ENCODE measurements at places on chromosomes 13 and 19. TPM values are rescaled to one million over a fixed set of nuclear protein-coding genes. Genes with fewer than 3 reads are reported as not detected.

GRCh38 chr13:100523981-100524386 lies 64.6 kb downstream of the GGACT start:
- DNase-seq = no peak

Gene REEP6
- total RNA-seq = 16.2 TPM

Gene TMTC4
- 8.9 TPM for total RNA-seq

DNA sequence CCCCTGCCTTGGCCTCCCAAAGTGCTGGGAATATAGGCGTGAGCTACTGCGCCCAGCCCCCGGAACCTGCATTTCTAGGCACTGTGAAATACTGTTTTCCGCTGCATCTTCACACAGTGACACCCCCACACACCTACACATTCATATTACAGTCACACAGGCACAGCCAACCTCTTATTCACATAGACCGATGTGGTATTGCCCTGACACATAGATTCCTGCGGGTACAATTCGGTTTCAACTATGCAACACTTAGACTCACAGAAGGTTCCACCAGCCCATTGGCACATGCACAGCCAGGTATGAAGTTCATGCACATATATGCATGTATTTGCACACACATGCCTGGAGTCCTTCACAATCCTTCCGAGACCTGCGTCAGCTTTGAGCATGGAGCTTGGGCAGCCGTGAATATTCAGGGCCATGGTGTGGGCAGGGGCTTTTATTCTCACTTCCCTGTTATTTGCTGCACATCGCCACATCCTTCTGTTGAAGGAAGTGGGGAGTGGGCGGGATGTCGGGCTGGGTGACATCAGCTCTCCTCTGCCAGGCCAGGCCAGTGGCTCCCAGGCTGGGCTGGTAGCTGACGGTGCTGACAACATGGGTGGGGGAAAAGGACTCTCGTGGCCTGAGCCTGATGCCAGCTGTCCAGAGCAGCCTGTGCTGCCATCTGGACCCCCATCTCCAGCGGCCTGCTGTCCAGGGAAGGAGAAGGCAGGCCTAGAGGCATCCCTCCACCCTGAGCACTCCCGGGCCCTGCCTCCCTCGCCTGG lies 5.4 kb upstream of the CDC37 start:
- DNase-seq = no peak

DNA sequence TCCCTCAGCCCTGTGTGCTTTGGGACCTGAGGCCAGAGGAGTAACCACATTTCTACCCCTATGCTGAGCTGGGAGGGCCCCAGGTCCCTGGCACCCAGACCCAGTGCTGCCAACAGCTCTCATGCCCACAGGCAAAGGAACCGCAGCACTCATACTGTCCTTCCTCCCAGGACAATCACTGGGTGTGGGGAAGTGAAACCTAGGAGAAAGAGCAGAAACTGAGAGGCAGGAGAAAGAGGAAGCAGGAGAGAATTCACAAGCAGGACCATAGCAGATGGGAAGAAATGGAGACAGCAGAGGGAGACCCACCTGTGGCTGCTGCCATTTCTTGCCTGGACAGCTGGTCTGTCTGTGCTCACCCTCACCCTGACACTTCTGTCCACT lies 18.9 kb downstream of the CCDC97 start:
- no peak for DNase-seq

GRCh38 chr13:21022056-21022979 lies 39.1 kb downstream of the LATS2 start:
- DNase-seq = no peak

GRCh38 chr13:63696055-63696454 lies 2280.4 kb upstream of the PCDH20 start:
- DNase-seq = no peak

DNA sequence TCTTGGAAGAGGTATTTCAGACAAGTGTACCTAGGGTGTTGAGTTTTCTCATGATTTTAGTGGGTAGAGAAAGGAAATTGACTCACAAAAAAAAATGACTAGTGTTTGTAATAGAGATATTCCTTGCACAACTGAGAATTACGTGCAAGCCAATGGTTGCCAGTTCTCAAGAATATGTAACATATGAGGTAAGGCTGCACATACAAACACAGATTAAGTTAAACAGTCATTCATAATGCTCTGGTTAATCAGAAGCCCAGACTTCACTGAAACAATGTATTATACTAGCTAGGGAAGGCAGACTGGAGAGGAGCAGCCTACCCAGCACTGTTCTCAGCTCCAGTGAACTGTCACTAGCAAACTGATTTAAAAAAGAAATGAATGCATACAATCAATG lies 418.3 kb downstream of the DIAPH3 start:
- no peak for DNase-seq

DNA sequence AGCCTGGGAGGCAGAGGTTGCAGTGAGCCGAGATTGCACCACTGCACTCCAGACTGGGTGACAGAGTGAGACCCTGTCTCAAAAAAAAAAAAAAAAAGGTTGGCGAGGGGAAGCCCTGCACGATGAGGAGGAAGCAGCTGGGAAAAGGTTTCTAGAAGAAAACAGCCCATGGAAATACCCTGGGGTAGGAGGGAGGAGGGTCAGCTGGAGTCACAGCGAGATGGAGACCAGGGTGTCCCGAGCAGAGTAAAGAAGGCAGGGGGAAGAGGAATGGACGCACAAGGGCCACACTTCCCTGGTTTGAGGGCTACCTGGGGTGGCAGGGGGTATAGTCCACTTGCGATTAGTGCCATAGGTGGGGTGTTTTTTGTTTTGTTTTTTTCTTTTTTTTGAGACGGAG lies 6.4 kb downstream of the KANK3 start:
- no peak for DNase-seq

DNA sequence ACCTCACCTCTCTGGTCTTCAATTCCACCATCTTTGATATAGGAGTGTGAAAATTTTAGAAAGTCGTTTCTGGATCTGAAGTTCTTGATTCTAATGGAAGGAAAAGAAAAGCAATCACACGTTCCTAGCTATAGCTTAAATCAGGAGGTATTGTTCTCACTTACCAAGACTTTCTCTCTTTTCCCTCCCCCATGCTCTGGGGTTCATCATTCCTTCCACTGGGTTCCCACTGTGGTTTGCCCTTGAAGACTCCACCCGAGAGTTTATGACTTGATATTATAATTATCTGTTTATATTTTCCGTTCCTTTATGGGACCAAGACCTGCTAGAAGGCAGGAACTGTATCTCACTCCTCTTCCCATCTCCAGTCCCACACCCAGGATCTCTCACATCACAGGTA lies 76.6 kb downstream of the AKAP11 start:
- no peak for DNase-seq

DNA sequence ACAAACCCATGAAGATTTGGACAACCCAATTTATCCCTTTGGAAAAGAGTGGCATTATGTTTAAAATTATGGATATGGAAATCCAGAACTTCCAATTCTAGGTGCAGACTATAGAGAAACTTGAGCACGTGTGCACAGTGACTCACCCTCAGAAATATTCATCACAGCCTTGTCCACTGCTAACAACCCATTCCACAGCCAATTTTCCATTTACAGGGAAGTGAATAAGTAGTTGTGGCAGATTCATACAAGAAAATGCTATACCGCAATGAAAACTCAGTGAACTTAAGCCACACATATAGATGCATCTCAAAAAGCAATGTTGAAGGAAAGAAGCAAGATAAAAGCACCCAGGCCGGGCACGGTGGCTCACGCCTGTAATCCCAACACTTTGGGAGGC lies 133.3 kb downstream of the USP12 start:
- peak; percentile 9 for DNase-seq

Gene METTL21C
- total RNA-seq = not detected

- DNase-seq = no peak
Measured at GRCh38 chr13:83449668-83450395, 432.4 kb downstream of the SLITRK1 start.

Gene GAMT
- total RNA-seq = 19.4 TPM

Gene DIAPH3
- total RNA-seq = 11.4 TPM

- DNase-seq = no peak
Measured at GRCh38 chr13:21429211-21429610, 29.9 kb downstream of the ZDHHC20 start.

GRCh38 chr13:60009300-60010253 lies 154.2 kb downstream of the DIAPH3 start:
- peak; percentile 7 for DNase-seq

DNA sequence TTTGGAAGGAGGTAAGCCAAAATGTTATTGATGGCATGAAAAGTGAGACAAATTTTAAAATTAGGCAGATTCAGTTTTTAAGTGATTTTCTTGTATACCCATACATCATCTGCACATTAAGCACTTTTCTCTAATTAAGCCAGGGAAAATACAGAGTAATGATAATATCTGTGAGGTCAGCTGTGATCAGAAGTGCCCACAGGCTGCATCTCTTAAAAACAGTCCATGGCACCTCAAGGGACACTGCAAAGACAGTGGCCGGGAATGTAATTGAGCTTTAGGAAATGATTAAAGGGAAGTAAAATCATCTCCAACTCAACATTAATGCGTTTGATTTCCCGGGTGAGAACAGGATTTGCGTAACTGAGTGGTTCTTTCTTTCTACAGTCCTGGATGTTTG lies 2.0 kb downstream of the COL4A1 start:
- no peak for DNase-seq

DNA sequence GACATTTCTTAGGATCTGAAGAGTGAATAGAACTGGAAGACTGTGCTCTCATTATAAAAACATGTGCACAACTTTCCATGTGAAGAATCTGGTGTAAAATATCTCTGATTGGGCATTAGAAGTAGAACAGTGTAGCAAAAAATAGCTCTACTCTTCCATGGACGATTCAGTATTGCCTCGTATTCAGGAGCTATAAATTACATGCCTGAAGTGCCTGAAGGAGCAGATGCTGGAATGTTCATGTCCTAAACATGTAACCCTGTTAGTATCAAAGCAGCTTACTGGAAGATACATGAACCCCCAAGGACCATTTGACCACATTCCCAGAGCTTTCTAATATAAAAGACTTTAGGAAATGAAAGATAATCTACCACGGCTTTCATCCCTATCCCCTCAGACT lies 528.9 kb downstream of the DACH1 start:
- no peak for DNase-seq

GRCh38 chr19:2624537-2625091 lies 77.9 kb downstream of the GNG7 start:
- DNase-seq = no peak

DNA sequence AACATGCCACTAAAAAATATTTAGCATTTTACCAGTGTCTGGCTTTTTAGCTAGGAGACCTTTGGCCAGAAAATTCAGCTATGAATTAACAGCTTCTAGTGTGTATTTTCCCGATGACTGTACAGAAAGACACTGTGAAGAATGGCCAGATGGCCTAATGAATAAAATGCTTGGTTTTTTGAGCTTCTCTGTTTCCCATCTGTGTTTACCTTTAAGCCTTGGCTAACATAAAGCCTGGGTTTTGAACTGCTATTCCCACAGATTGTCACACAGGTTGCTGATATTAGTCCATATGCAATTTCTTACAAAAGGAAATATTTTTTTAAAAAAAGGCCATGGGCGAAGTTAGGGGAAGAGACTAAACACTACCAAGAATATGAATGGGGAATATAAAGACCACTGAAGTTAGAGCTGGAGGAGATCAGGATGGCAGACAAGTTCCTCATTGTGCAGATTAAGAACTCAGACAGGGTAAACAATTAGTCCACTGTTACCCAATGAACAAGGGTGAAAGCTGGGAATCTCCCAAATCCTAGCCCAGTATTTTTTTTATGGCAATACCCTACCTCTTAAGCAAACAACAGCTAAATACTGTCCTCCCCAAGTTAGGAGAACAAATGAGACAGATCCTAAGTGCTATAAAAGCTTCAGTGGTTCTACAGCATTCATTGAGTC lies 95.1 kb downstream of the DCT start:
- DNase-seq = no peak

GRCh38 chr13:41587490-41587889 lies 130.1 kb downstream of the RGCC start:
- DNase-seq = no peak

GRCh38 chr19:2048104-2048958 lies 2.7 kb downstream of the MKNK2 start:
- no peak for DNase-seq

- DNase-seq = no peak
Measured at GRCh38 chr13:37014609-37015008, 14.0 kb downstream of the EXOSC8 start.

- DNase-seq = peak; percentile 50
Measured at GRCh38 chr19:39053276-39054090, 21.1 kb upstream of the FBXO27 start.

Gene ADGRE2
- total RNA-seq = not detected

Gene IZUMO1
- 0.31 TPM for total RNA-seq

GRCh38 chr13:39374741-39375189 lies 228.2 kb downstream of the LHFPL6 start:
- no peak for DNase-seq

- no peak for DNase-seq
Measured at GRCh38 chr13:66415444-66415843, 814.7 kb downstream of the PCDH9 start.

DNA sequence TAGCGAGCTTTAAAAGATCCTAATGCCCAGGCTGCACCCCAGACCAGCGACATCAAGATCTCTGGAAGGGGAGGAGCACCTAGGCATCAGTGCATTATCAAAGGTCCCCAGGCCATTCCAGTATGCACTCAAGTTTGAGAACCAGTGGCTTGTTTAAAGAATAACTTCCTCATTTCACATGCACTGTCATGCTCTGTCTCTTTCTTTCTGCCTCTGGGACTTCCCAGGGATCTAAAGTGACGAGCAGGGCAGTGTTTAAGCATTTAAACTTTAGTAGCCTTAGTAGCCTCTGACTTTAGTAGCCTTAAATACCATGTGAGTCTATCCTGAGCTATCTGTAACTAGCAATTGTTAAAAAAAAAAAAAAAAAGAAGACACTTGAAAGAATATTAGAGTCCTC lies 8.9 kb upstream of the FARP1 start:
- no peak for DNase-seq

- no peak for DNase-seq
Measured at GRCh38 chr13:35957996-35958395, 173.2 kb downstream of the DCLK1 start.

DNA sequence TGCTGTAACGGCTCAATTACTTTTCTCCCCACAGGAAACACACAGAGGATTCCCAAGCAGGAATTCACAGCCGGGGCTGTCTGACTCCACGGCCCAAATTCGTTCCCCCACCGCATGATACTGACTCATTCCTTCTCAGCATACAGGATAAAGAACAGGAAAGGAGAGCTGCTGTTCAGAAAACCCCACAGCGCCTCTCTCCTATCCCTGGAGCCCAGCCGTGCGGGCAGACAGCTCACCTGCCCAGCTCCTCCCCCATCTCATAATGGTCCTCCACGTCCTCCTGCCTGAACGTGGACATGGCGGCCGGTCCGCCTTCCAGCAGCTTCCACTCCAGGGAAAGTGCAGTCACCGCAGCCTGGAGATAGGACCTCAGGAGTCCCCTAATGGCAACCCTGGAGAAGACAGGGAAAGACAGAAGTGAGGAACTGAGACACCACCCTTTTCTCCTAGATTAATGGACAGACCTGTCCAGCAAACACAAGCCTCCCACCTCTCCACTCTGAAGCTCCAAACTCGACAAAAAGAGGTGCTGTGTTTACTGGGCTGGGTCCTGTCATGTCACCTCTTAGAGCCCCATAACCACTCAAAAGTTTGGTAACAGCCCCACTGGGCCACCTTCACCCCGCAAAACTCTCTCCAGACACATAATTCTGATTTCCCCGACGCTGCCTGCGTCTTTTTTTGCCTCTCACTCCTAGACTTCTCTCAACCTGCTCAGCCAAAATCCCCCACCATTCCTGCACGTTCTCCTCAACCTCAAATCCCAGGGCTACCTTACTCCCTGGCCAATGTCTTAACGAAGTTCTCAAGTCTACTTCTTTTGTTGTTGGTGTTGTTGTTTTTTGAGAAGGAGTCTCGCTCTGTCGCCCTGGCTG lies 1.2 kb downstream of the DAPK3 start:
- DNase-seq = peak; percentile 38

GRCh38 chr19:10343495-10343894 lies 4.1 kb upstream of the ICAM3 start:
- DNase-seq = no peak

- DNase-seq = no peak
Measured at GRCh38 chr13:20342311-20342710, 110.2 kb upstream of the GJB6 start.

Data from Calu3 (cell line).